K562 (cell line): ENCODE measurements at places on chromosomes 5 and 9. TPM values are rescaled to one million over a fixed set of nuclear protein-coding genes. Genes with fewer than 3 reads are reported as not detected.
A peak's percentile ranks its signal among the peaks of the same experiment; 100 is the strongest.

DNA sequence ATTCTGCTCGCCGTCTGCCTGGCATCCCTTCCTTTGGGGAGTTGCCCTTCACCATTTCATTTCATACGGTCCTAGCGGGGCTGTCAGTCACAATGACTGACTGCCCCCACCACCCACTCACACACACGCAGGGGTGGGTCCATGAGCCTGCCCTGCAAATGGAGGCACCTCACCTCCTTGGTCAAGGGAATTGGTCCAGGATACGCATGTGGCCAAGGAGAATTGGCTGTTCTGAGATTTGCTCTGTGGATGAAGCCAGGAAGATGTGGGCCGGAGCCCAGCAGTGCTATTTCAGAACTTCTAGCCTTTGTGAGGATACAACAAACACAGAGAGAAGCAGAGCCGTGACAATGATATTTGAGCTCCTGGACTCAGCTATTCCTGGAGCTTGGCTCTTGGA is 17.0 kb downstream of the C1QTNF2 start:
- H3K27ac ChIP-seq: no peak overlapping the region
- H3K27me3 ChIP-seq: no peaks in the 10 kb centered on the region; the same call in 1 of the 3 replicates
- peak; percentile 33 for DNase-seq

GRCh38 chr5:100299261-100299660 is 235.9 kb upstream of the FAM174A start:
- no peak overlapping the region for H3K27ac ChIP-seq
- DNase-seq: no peak
- no peaks in the 10 kb centered on the region for H3K4me1 ChIP-seq
- no peak overlapping the region for H3K4me3 ChIP-seq
- H3K36me3 ChIP-seq: no peaks in the 10 kb centered on the region

DNA sequence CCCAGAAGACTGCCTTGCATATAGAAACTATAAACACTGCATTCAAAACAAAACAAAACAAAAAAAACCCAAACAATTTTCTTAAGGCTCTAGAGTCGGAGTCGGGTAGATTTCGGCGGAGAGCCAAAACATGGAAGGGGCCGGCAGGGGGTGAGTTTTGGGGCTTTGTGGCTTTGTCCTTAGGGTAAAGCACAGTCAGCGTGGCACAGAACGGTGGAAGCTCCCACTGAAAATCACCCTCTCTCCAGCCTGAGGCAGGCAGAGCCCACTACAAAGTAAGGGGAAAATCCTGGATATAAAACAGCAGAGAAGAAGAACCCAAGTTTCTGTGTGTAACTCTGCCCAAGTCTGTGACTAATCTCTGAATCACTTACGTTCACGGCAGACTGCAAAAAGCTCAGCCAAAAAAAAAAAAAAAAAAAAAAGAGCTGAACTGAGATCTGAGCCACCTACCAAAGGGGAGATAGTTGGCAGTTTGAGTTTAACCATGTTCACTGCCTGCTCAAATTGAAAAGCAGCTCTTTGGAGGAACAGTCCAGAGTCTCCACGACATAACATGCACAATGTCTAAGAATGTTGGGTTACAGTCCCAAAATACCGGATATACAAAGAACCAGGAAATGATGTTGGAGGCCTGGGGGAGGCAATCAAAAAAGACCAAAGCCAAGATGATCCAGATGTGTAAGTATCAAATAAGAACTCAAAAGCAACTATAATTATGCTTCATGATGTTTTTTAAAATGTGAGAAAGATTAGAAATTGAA is 26.6 kb upstream of the OR2K2 start:
- H3K4me3 ChIP-seq: no peak overlapping the region
- peak; percentile 7 for DNase-seq
- H3K4me1 ChIP-seq: no peaks in the 10 kb centered on the region
- H3K36me3 ChIP-seq: peaks cover 12% of the 10 kb centered on the region; the same call in 2 of the 3 replicates
- H3K27ac ChIP-seq: no peak overlapping the region

- H3K36me3 ChIP-seq: no peaks in the 10 kb centered on the region
- H3K27me3 ChIP-seq: no peaks in the 10 kb centered on the region
- H3K27ac ChIP-seq: no peak overlapping the region
- H3K4me1 ChIP-seq: peaks cover 4% of the 10 kb centered on the region
- no peak for DNase-seq
- no peak overlapping the region for H3K4me3 ChIP-seq
Measured at GRCh38 chr5:151128817-151129216, 28.8 kb downstream of the ANXA6 start.

DNA sequence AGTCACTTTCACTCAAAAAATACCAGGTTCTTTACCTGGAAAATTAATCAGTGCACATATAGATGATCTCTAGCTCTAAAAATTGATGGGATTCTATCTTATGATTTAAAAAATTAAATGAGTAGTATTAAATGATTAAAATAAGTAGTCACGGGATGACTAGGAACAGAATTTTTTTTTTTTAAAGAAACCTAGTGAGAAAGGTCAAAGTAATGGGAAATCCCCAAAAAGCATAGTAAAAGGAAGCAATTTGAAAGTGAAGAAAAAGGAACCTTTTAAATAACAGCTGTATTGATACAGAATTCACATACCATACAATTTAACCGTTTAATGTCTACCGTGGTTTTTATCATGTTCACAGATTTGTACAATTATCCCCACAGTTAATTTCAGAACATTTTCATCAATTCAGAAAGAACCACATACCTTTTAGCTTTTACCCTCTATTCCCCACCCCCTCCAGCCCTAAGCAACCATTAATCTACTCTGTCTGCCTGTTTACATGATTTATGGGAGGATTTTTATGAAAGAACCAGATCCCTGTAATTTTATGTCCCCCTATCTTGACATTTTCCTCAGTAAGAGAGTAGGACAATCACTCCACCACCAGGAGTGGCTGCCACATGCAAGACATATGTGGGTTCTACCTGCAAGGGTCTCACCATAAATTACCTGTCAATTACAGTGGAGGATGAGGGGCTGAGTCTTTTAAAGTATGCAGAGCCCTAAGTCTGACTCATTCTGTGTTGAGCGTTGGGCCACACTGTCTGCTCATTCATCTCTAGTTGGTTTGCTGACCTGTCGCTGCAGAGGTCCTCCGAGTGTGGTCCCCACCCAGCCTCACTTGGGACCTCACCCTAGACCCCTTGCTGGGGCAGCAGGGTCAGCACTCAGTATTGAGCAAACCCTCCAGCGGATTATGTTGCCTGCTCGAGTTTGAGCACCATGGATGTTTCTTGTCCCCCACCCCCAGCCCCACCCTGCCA is 16.0 kb downstream of the ANKRD33B start:
- peaks cover 16% of the 10 kb centered on the region; the same call in 2 of the 3 replicates for H3K4me1 ChIP-seq
- peak; percentile 57 for DNase-seq
- no peak overlapping the region for H3K4me3 ChIP-seq

- DNase-seq: no peak
- no peaks in the 10 kb centered on the region for H3K27me3 ChIP-seq
- no peaks in the 10 kb centered on the region for H3K36me3 ChIP-seq
- H3K27ac ChIP-seq: no peak overlapping the region
Measured at GRCh38 chr9:5455181-5455580, 4.8 kb downstream of the CD274 start.

- H3K27ac ChIP-seq: no peak overlapping the region
- no peaks in the 10 kb centered on the region for H3K27me3 ChIP-seq
- no peak for DNase-seq
- no peaks in the 10 kb centered on the region for H3K36me3 ChIP-seq
Measured at GRCh38 chr5:96952974-96953730, 17.3 kb downstream of the LNPEP start.

GRCh38 chr9:131813116-131813515 is 73.2 kb upstream of the RAPGEF1 start:
- no peak overlapping the region for H3K4me3 ChIP-seq
- no peak overlapping the region for H3K27ac ChIP-seq
- no peaks in the 10 kb centered on the region for H3K4me1 ChIP-seq
- DNase-seq: no peak
- H3K27me3 ChIP-seq: peaks cover 38% of the 10 kb centered on the region

GRCh38 chr9:7536310-7536939 is 263.2 kb downstream of the DMAC1 start:
- H3K27me3 ChIP-seq: no peaks in the 10 kb centered on the region
- no peak overlapping the region for H3K4me3 ChIP-seq
- no peaks in the 10 kb centered on the region for H3K4me1 ChIP-seq
- no peaks in the 10 kb centered on the region for H3K36me3 ChIP-seq
- peak; percentile 35 for DNase-seq

- H3K4me1 ChIP-seq: no peaks in the 10 kb centered on the region
- no peak overlapping the region for H3K27ac ChIP-seq
- H3K36me3 ChIP-seq: no peaks in the 10 kb centered on the region
- no peak overlapping the region for H3K4me3 ChIP-seq
- peaks cover 5% of the 10 kb centered on the region for H3K27me3 ChIP-seq
- no peak for DNase-seq
Measured at GRCh38 chr9:14057368-14058324, 256.3 kb downstream of the NFIB start.

GRCh38 chr5:36787365-36788093 is 89.0 kb upstream of the NIPBL start:
- no peaks in the 10 kb centered on the region for H3K4me1 ChIP-seq
- no peak for DNase-seq
- H3K27ac ChIP-seq: no peak overlapping the region
- no peaks in the 10 kb centered on the region for H3K36me3 ChIP-seq
- no peak overlapping the region for H3K4me3 ChIP-seq
- peaks cover 2% of the 10 kb centered on the region; the same call in 1 of the 3 replicates for H3K27me3 ChIP-seq

GRCh38 chr5:82045554-82046275 is 73.9 kb downstream of the ATG10 start:
- no peak for DNase-seq
- H3K27ac ChIP-seq: no peak overlapping the region
- H3K4me3 ChIP-seq: no peak overlapping the region
- no peaks in the 10 kb centered on the region for H3K4me1 ChIP-seq

DNA sequence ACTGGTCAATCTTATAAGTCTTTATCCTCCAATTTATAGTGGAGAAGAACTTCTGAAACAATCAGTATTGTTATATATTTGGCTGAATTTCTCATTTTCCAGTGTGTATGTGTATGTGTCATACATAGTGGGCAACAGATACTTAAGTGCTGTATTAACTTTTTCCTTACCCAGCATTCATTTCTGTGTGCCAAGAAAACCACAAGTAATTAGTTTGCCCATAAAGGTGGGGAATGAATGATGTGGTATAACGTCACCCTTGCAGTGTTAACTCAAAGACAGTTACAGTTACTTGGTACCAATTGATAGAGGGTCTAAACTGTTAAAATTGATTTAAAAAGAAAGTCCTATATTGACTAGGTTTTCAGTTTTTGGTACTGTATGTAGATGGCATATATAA is 2.0 kb downstream of the OGN start:
- H3K36me3 ChIP-seq: no peaks in the 10 kb centered on the region
- H3K4me1 ChIP-seq: no peaks in the 10 kb centered on the region
- H3K27ac ChIP-seq: no peak overlapping the region
- H3K4me3 ChIP-seq: no peak overlapping the region
- H3K27me3 ChIP-seq: no peaks in the 10 kb centered on the region

DNA sequence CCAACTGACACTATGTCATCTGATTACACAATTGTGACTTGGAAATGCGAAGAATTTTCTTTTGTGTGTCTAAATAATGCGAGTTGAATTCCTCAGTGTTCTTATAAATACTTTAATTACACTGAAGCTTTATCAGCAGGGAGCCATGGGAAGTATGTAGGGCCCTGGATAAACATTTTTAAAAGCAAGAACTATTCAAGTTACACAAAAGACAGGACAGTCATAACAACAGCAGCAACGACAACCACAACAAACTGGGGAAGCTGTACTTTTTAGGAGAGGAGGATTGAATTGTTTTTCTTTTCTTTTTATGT is 250.3 kb upstream of the ZNF608 start:
- H3K36me3 ChIP-seq: no peaks in the 10 kb centered on the region
- H3K27me3 ChIP-seq: no peaks in the 10 kb centered on the region
- no peak for DNase-seq
- H3K4me1 ChIP-seq: no peaks in the 10 kb centered on the region; the same call in 1 of the 2 replicates
- H3K27ac ChIP-seq: no peak overlapping the region
- H3K4me3 ChIP-seq: no peak overlapping the region

Gene RABEPK
- polyA plus RNA-seq: 52.8 and 54.2 TPM in 2 replicates

Gene GMCL2
- not detected in 2 replicates for polyA plus RNA-seq

Gene MAT2B
- polyA plus RNA-seq: 39.0 and 39.2 TPM in 2 replicates

Gene PDE6A
- 0.01 TPM in 1 of 2 replicates, not detected in the other for polyA plus RNA-seq

Gene IL3
- not detected in 2 replicates for polyA plus RNA-seq

Gene TMC1
- not detected in 2 replicates for polyA plus RNA-seq

Gene NME5
- polyA plus RNA-seq: not detected in 2 replicates

Gene CHMP5
- polyA plus RNA-seq: 53.0 and 54.9 TPM in 2 replicates

Gene TAF11L5
- polyA plus RNA-seq: 0.20 TPM in 1 of 2 replicates, not detected in the other

Gene RNF180
- polyA plus RNA-seq: not detected in 2 replicates

Gene C5orf34
- polyA plus RNA-seq: 18.1 and 18.9 TPM in 2 replicates

Gene ZNF618
- 4.6 and 5.3 TPM in 2 replicates for polyA plus RNA-seq

Gene FBP2
- not detected in 2 replicates for polyA plus RNA-seq

Gene ADAMTS12
- not detected in 2 replicates for polyA plus RNA-seq
